Stimulated activated CD8-positive, alpha-beta memory T cell treated with anti-CD3 and anti-CD28 coated beads, Interleukin-12 subunit alpha, Interleukin-12 subunit beta, amount 100 ng/mL, for 4 hours (primary cell): ENCODE measurements at places on chromosomes 3 and 15.

DNA sequence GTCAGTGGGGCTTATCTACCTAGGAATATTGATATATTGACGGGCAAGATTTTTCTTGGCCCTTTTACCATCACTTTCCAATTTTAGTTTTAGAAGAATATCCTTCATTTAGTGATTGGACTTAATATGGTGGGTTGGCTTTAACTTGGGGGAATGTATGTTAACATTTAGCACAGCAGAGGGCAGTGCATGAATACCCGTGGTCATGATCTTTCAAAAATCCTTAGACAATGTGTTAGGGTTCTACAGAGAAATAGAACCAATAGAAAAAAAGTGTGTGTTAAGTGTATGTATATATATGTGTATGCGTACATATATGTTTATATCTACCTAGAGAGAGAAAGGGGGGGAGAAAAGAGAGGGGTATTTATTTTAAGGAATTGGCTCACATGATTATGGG is 36.9 kb downstream of the GPR171 start:
- DNase-seq, result no peak

DNA sequence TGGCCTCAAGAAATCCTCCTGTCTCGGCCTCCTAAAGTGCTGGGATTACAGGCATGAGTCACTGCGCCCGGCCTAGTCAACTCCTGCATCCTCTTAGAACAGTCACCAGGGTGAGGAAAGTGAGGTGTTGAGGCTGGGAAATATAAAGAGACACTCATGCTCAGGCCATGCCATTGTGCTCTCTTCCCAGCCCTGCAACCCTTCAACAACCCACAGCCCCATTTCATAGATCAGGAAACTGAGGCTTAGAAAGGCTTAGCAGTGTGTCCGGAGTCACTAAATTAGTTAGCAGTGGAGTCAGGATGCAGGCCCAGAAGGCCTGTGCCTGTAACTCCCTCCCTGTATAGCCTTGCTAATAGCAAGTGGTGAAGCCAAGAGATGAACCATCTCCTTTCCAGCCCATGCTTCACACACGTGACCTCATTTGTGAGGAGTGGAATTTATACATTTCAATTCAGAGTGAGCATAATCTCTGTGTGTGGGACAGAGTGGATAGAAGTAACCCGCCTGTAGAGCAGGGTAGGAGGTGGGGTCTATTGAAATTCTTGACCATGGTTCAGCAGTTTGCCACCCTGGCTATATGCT is 51.7 kb upstream of the USP3 start:
- no peak for DNase-seq

DNA sequence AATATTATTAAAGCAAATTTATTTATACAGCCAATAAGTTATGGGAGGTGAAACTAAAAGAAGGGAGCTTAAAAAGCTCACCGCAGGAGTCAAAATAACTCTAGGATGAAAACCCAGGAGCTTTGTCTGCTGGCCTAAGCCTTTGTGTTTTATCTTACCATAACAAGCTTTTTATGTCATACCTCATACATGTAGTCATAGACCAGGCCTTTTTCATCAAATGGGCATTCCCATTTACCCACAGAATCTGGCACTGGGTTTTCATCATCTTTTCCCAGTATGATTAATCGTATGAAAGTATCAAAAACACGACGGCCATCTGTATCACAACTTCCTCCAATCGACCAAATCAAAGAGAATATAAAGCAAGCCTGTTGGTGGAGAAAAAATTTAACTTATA is 122.8 kb downstream of the DNAH12 start:
- DNase-seq, result no peak

GRCh38 chr3:63278171-63279004 is at the start of gene SYNPR:
Gene SYNPR, plus strand, starts transcription at chr3:63278308.
- no peak for DNase-seq

DNA sequence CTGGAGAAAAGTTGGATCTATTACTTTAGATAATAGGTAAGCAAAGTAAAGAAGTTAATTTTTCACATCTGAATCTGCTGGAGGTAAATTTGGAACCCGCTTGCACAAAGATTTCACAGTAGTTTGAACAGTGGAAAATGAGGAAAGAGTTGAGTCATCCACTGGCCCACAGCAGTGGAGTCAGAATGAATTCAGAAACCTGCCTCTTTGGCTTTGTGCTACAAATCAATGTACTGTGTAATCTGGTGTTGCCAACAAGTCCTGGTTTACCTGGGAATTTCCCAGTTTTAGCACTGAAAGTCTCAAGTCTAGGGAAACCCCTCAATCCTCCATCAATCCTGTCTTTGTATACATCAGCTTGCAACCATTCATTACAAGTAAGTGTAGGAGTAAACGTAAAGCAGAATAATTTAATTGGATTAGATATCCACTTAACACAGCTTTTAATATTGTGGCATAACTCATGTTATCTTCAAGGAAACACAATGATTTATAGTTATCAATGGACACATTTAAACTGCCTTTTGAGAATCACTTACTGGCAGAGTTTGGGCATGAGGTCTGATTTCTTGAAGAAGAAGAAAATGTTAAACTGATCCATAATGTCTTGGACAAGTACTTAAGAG is 100.6 kb downstream of the DCLK3 start:
- DNase-seq, result no peak

DNA sequence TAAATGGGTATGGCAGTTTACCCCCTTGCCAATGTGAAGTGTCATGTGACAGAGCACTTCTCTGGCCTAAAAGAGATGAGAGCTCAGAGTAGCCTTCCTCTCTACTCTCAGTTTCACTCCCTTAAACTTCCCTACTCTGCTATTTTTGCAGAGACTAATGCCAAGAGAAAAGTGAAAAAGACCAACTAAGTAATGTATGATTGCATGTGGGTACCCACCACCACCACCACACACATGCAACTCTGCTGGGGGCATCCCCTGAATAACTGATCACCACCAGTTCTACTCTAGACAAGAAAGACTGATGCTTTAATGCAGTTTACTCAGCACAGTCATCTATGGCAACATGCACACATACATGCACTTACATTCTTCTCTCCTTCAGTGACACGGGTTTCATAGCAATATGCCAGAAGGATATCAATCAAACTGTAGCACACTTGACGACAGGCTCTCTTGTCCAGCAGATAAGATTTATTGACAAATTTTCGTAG is 31.3 kb downstream of the SHQ1 start:
- DNase-seq, result no peak

GRCh38 chr3:69941037-69941436 is 58.5 kb upstream of the SAMMSON start:
- DNase-seq, result no peak

DNA sequence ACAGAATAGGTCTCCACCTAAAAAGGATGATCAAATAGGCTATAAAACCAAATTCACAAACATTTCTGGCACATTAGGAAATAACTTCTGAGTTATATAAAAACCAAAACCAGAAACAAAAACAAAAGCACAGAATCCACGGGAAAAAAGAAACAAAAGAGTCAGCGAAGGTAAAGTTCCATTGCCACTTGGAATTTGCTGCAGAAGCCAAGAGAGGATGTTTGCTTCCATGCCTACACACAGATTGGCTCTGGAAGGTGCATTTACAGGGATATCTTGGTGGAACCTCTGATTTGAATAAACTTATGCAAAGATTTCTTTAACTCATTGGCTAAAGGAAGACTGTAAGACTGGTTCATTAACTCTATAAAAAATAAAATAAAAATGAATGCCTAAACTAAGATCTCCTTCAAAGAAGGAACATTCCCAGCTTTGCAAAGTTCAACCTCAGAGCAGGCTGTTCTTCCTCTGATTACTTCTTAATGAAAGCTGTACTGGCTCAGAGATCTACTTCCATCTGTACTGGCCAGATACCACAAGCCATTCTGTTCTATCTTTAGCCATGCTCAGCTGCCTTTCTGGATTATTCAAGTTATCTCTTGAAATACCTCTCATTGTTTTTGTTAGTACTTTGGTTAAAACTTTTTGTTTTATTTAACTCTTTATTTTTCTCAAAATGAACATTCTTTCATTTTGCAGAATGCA is 537.5 kb upstream of the CCDC54 start:
- no peak for DNase-seq

DNA sequence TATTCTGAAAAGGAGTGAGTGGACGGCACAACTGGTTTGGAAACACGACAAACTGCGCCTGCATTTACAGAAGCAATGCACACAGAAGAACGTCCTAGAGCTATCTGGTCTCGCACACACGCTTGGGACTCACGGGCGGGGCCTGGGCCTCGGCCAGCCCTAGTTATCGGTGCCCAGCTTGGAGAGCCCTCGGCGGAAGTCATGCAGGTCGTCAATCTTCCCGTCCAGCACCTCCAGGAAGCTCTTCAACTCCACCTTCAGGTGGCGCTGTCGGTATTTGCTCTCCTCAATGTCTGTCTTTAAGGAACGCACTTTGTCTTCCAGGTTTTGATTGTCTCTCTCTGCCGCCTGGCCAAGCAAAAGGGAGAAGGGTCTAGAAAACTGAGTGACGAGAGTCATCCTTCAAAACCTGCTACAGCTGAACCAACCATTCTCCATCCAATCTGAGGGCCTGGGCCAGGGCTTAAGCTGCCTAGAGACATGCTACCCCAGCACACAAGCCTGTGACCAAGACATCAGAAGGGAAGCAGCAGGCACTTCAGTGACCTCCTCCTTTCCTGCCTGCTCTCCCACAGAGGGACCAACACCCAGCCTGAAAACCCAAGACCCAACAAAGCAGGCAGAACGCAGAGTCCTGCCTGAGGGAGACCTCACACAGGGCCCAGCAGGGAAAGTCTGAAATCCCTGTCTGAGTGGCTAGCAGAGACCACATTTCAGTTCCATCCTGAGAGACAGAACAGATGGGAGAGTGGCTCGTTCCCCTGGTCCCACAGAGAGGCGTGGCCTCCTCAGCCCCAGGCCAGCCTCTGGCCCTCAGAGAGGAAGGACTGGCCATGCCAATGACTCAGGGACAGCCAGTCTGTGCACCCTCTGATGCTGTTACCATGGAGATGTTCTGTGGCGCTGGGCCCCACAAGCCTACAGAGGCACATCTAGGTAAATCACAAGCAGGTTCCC is 40.4 kb downstream of the WHAMM start:
- no peak for DNase-seq

DNA sequence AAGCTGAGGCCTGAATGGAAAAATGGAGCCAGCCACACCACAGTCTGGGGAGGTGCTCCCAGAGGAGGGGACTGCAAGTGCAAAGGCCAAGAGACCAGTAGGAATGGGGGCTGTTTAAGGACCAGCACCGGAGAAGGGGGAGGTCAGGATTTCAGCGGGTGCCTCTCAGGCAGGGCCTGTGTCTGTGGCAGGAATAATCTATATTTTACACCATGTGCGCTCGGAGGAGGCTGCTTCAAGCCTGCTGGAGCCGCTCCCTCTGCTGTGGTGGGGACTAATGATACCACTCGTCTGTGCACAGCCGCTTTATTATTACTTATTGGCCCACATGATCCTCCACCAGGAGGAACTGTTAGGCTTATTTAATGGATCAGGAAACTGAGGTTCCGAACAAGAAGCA is 45.3 kb downstream of the TPRA1 start:
- DNase-seq, result no peak

- DNase-seq, result no peak
Observed at GRCh38 chr15:40334941-40335795, 5.6 kb downstream of the CCDC9B start.

- no peak for DNase-seq
Observed at GRCh38 chr3:89571707-89572106, 464.3 kb downstream of the EPHA3 start.

GRCh38 chr3:45832699-45833098 is 9.2 kb downstream of the LZTFL1 start:
- no peak for DNase-seq
